ENCODE measurements at places on chromosomes 4 and X. TPM values are rescaled to one million over a fixed set of nuclear protein-coding genes. Genes with fewer than 3 reads are reported as not detected.

DNA sequence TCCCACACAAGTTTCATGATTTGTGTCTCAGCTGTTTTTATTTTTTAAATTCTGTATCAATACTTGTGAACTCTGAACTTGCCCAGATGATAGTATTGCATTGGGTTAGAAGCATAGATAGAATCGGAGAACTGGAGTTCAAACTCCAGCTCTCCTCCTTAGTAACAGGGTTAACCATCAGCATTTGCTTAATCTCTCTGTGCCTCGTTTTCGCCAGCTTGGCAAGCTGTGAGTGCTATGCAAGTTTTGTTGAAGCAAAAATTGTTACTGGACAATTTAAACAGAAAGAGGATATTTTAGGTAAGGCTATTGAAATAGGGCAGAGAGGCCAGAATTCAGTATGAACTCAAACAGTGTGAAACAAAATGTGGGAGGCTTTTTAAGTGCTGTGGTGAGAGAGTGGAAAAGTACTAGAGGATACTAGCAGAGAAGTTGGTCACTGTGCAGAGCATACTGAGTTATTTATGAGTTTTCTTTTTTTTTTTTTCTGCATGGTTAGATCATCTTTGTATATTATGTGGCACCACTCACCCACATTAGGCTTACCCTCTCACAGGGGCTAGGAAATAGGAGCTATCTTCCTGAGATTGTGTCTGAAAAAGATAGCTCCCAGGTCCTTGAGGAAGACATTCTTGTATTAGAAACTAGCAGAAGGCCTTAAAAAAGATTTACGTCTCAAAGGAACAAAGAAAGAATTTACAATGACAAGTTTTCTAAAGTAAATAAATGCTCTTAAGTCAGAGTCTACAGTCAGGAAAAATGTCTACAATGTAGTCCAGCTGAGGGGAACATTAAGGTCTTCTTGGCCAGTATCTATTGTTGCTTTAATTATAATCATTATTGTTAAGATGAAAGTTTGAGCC is 1126.6 kb downstream of the FAT4 start:
- DNase-seq, result no peak

DNA sequence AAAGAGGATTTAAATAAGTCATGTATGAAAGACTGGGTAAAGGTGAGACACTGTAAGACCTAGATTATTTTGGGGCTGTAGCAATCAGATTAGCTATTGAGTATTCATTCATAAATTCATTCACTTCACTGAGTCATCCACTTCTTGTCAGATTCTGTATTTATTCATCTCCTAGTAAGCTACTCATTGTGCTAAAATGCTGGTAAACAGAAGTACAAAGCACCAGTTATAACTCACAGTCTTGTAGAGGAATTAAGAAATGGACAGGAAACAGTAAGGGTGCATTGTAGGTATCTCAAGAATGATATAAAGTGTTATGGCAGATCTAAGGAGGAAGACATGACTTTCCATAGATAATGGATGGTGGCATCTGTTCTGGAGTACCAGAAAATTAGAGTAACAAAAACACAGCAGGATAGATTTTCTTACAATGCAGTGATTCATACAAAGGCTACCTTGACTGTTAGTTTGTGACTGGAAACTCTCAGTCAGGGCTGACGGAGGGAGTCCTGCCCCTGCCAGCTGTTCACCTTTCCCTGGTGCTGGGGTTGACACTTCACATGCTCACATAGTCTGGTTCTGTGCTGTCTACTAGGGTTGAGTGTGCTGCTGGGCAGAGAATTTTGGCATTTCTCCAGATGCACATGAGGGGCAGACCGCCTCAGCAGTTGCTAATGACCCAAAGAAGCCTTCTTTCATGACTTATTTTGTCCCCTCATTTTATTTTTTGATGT is 26.5 kb upstream of the HAND2 start:
- DNase-seq, result no peak

GRCh38 chrX:137172317-137172948 is 138.6 kb upstream of the GPR101 start:
- DNase-seq, result no peak

DNA sequence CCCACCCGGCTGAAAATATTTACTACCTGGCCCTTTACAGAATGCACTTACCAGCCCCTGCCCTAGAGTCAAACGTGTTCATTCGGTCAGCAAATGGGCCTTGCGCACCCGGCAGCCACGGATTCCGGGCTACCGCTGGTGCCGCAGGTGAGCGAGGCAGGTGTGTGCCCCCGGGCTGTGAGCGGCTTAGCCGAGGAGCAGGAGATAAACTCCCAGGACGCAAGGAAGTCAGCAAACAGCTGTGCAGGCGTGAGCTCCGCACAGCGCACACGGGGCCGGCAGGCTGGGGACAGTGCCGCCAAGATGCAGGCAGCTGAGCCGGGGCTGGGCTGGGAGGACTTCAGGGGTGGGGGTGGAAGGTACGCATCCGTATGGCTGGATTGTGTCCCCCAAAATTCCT is 211.2 kb upstream of the PSAPL1 start:
- DNase-seq, result no peak

DNA sequence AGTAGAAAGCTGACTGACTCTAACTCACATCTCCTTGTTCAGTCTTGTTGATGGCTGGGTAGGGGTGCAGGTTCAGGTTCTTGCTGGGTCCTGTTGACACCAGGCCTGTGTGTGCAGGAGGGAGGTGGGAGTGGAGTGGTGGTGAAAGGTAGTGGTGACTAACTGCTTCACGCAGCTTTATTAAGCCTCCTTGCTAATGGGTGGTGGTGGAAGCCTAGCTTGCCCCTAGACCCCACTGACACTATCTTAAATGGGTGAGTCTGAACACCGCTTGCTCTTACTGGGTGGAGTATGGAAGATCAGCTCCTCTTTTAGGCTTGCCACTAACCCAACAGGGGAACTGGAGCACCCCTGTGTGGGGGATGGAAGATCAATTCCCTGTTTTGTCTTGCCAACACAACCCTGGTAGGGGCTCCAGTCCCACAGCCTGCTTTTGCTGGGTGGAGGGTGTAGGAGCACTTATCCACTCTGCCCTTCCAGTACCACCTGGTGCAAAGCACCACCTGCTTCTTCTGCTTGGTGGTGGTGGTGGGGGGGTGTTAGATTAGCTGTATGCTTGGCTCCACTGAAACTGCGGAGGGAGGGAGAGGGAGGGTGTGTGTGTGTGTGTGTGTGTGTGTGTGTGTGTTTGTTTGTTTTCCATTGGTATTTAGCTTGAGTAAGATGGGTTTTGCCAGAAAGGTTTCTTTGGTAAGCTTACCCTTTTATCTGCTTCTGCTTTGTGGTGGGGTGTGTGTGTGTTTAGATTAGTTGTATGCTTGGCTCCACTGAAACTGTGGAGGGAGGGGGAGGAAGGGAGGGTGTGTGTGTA is 25.6 kb downstream of the KDM6A start:
- no peak for DNase-seq

DNA sequence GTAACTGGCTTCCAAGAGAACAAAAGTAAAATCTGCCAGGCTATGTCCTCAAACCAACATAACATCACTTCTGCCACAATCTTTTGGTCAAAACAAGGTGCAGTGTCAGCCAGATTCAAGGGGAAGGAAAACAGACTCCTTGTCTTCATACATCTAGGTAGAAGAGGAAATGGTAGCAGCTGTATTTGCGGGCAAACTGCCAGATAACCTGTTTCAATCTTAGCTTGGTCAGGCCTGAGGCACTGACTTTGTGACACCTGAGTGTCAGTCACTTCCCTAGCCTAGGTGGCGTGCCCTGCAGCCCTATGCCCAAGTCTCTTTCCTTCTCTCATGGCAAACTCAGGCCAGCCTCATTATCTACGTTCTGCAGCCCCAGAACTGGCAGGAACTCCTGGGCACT is 146.2 kb upstream of the JADE1 start:
- no peak for DNase-seq

GRCh38 chr4:158778712-158779111 is 9.9 kb downstream of the FNIP2 start:
- no peak for DNase-seq

The MAGEA11 gene
- not detected for total RNA-seq

The AKAP4 gene
- total RNA-seq, result not detected
